ENCODE measurements at places on chromosomes 4 and X.
A peak's percentile ranks its signal among the peaks of the same experiment; 100 is the strongest.

DNA sequence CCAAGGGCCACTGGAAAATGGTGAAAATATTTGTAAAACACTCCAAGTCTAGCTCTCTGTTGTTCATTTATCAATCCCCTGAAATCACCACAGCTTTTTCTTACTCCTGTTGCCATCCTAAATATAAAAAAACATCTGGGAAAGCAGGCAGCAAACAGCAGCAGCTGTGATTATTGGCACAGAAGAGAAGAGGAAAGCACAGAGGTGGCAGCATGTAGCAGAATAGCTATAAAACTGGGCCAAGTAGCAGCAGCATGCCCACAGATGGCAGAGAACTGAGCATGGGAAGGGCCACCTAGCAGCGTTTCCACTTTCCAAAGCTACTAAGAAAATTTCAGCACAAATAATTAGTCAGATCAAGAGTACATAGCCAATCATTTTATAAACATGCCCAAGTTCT, 307.2 kb downstream of the SLC7A11 start:
- no peaks in the 10 kb centered on the region for H3K27me3 ChIP-seq
- DNase-seq, result no peak
- no peak overlapping the region for H3K27ac ChIP-seq
- H3K4me3 ChIP-seq, result no peak overlapping the region
- no peaks in the 10 kb centered on the region for H3K36me3 ChIP-seq

GRCh38 chr4:3382251-3382650, 59.5 kb upstream of the HGFAC start:
- no peaks in the 10 kb centered on the region for H3K27me3 ChIP-seq
- no peak for DNase-seq
- H3K27ac ChIP-seq, result no peak overlapping the region

DNA sequence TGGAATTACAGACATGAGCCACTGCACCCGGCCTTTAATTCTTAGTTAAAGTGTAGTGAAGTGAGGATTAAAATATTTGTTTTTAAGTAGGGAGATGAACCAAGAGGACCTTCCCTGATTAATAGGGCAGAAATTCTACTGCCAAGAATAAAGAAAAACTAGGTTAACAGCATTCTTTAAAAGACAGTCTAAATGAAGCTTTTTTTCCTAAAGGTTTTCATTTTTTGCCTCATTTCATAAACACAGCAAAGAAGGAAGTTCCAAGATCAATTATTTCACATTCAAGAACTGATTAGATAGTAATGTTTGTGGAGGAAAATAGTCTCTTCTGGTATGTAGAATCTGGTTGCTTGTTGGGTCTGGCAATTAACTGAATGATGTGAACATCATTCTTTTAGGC, 112.1 kb upstream of the ARSJ start:
- H3K27me3 ChIP-seq, result peaks cover 13% of the 10 kb centered on the region
- H3K4me3 ChIP-seq, result no peak overlapping the region
- peaks cover 2% of the 10 kb centered on the region for H3K36me3 ChIP-seq
- no peak for DNase-seq
- no peaks in the 10 kb centered on the region for H3K4me1 ChIP-seq

DNA sequence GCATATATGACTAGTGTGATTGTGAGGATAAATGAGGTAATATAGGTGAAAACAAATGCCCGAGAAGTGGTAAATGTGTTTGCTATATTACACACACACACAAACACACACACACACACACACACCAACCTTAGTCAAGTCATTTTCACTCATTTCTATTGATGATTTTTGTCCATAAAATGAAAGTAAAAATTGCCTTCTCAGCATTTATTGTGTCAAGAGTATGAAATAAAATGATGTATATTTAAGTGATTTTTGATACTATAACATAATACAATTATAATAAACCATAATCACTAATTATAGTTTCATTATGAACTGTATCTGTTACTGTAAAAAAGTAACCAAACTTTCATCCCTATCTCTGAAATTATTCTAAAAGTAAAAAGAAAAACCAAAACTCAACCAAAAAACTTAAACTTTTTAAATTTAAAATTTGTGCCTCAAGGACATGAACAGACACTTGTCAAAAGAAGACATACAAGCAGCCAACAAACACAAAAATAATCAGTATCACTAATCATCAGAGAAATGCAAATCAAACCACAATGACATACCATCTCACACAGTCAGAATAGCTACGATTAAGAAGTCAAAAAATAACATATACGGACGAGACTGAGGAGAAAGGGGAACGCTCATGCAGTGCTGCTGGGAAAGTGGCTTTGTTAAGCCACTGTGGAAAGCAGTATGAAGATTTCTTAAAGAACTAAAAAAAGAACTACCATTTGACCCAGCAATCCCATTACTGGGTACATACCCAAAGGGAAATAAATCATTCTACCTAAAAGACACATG, 601.0 kb downstream of the TMA16 start:
- H3K27me3 ChIP-seq, result no peaks in the 10 kb centered on the region
- H3K4me1 ChIP-seq, result no peaks in the 10 kb centered on the region
- no peak overlapping the region for H3K27ac ChIP-seq
- no peak for DNase-seq
- H3K36me3 ChIP-seq, result no peaks in the 10 kb centered on the region
- H3K4me3 ChIP-seq, result no peak overlapping the region

DNA sequence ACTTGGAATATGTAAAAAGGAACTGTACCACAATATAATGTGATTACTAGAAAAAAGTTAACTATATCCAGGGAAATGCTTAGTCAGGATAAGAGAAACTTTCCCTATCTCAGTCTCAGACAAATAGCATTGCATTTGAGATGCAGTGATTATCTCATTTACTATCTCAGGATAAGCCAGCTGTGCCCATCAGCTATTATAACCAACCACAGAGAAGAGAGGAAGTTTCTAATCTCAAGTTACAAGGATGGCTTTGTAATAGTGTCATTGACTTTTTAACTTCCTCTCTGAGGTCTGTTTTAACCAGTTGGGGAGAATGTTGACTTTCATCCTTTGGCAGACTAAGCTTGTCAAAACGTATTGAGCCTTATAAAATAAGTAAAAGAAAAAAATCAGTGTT, 56.5 kb downstream of the SNX25 start:
- H3K36me3 ChIP-seq, result peaks cover 10% of the 10 kb centered on the region
- no peak overlapping the region for H3K27ac ChIP-seq
- DNase-seq, result no peak
- H3K27me3 ChIP-seq, result no peaks in the 10 kb centered on the region
- H3K4me1 ChIP-seq, result no peaks in the 10 kb centered on the region
- no peak overlapping the region for H3K4me3 ChIP-seq

DNA sequence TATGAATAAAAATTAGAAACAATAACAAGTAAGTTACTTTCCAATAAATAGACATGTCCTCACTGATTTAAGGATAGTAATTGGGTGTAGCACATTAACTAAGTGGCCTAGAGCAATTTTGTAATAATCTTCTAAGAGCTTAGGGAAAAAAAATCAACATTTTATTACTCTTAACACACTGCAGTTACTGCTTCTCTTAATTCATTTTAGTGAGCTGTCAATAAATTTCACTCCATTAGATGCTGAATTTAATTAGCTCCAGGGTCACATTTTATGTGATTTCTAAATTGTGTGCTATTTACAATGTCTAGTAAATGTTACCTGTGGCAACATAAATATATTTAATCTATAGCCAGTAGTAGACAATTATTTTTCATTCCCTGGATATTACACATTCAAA, 612.0 kb downstream of the C4orf33 start:
- no peak overlapping the region for H3K27ac ChIP-seq
- no peaks in the 10 kb centered on the region for H3K27me3 ChIP-seq
- H3K4me3 ChIP-seq, result no peak overlapping the region

GRCh38 chr4:48046059-48046458, 29.5 kb downstream of the NIPAL1 start:
- peak overlapping the region; percentile 72 for H3K4me3 ChIP-seq
- peaks cover 6% of the 10 kb centered on the region for H3K36me3 ChIP-seq
- H3K4me1 ChIP-seq, result peaks cover 52% of the 10 kb centered on the region
- H3K27me3 ChIP-seq, result peaks cover 35% of the 10 kb centered on the region
- no peak overlapping the region for H3K27ac ChIP-seq

DNA sequence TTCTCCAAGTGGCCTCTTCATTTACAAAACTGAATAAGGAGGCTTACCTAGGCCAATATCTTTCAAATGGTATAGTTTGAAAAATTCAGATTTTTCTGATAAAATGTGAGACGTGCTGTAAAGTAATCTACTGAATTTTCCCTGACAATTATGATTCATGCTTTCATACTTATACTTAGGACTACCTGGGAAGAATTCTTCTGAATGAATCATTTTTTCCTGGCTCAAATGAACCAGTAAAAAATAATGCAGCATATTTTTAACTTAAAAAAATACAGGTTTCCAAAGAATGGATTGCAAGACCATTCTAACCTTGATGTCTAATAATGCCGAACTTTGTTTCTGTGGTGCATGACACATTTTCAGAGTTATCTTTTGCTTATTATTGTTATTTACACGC, 375.4 kb downstream of the ZNF674 start:
- no peaks in the 10 kb centered on the region for H3K36me3 ChIP-seq
- H3K27me3 ChIP-seq, result peaks cover 9% of the 10 kb centered on the region
- no peak overlapping the region for H3K4me3 ChIP-seq
- no peaks in the 10 kb centered on the region for H3K4me1 ChIP-seq

- no peak overlapping the region for H3K27ac ChIP-seq
- no peaks in the 10 kb centered on the region for H3K27me3 ChIP-seq
- no peaks in the 10 kb centered on the region for H3K36me3 ChIP-seq
- no peak for DNase-seq
Observed at GRCh38 chr4:159298502-159298901, 195.6 kb downstream of the RAPGEF2 start.

GRCh38 chr4:83297548-83298260, 13.1 kb upstream of the COQ2 start:
- H3K36me3 ChIP-seq, result peaks cover 7% of the 10 kb centered on the region
- H3K27me3 ChIP-seq, result no peaks in the 10 kb centered on the region
- DNase-seq, result no peak
- H3K4me3 ChIP-seq, result no peak overlapping the region
- H3K4me1 ChIP-seq, result peaks cover 7% of the 10 kb centered on the region

- DNase-seq, result no peak
- H3K27me3 ChIP-seq, result no peaks in the 10 kb centered on the region
- H3K36me3 ChIP-seq, result no peaks in the 10 kb centered on the region
- no peaks in the 10 kb centered on the region for H3K4me1 ChIP-seq
Observed at GRCh38 chr4:137861682-137862081, 329.4 kb upstream of the PCDH18 start.

DNA sequence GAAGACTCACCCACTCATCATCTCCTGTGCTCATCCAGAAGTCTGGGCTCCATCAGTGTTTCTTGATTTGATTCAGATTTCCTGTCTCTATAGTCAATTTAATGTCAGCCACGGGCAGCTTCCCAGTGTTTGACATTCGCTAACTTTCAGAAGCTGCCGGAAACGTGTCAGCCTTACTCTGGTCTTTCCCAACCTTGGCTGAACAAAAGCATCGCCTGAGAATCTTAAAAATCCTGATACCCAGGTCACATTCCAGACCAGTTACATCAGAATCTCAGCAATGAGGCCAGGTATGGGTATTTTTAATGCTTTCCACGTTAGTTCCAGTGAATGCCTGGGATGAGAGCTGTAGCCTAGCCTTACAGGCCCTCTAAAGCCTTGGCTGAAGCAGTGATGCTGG, 233.8 kb downstream of the FRMPD4 start:
- DNase-seq, result no peak
- no peaks in the 10 kb centered on the region for H3K36me3 ChIP-seq
- H3K4me1 ChIP-seq, result no peaks in the 10 kb centered on the region
- no peak overlapping the region for H3K4me3 ChIP-seq
- H3K27me3 ChIP-seq, result no peaks in the 10 kb centered on the region

GRCh38 chr4:14076776-14077175, 449.3 kb upstream of the BOD1L1 start:
- H3K4me1 ChIP-seq, result no peaks in the 10 kb centered on the region
- no peak for DNase-seq

- H3K36me3 ChIP-seq, result peaks cover 3% of the 10 kb centered on the region
- H3K4me3 ChIP-seq, result no peak overlapping the region
- no peaks in the 10 kb centered on the region for H3K4me1 ChIP-seq
- DNase-seq, result no peak
- no peak overlapping the region for H3K27ac ChIP-seq
- no peaks in the 10 kb centered on the region for H3K27me3 ChIP-seq
Observed at GRCh38 chr4:34250562-34250961, 1993.8 kb downstream of the ARAP2 start.

DNA sequence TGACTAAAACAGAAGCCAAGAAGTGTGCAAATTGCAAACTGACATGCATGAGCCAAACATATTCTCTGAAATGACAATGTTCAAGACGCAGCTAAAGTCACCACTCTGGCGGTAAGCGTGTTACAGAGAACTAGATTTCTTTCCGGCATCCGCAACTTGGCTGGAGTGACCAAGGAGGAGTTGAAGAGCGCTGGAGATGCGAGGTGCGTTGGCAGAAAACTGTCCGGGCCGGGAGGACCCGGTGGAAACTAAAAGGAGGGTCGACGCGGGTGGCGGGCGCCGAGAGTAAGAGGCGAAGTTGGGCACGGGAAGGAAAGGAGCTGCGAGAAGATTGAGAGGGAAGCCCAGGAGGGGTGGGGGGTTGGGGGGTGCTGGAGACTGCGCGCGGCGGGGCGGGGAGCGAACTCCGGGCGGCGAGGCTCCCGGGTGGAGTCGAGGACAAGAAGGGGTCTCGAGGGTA, 807 bp downstream of the SEL1L3 start:
- peak; percentile 28 for DNase-seq
- H3K27me3 ChIP-seq, result no peaks in the 10 kb centered on the region
- H3K36me3 ChIP-seq, result peaks cover 18% of the 10 kb centered on the region
- peaks cover 33% of the 10 kb centered on the region for H3K4me1 ChIP-seq
- H3K27ac ChIP-seq, result peak overlapping the region; percentile 95

DNA sequence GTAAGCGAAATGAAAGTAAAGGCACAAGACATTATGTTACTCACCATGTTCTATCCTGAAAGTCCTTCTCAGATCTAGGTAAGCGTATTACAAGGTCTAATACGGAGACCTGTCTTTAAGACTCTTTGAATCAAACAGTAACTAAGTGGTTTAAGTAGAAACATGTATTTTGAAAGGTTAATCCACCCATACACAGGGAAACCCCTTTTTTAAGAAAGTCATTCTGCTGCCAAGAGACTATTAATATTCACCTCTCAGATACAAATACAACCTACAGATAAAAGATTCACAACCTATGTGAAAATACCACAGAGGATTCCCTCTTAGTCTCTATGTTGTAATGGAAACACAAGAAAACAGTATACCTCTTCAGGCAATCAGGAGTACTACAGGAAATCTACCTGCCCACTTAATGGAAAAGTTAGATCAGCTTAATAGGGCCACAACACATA, 63.2 kb upstream of the TNIP3 start:
- H3K27me3 ChIP-seq, result no peaks in the 10 kb centered on the region
- H3K4me3 ChIP-seq, result peak overlapping the region; percentile 72
- peak overlapping the region; percentile 33 for H3K27ac ChIP-seq
- DNase-seq, result no peak
- H3K36me3 ChIP-seq, result peaks cover 3% of the 10 kb centered on the region
